ENCODE measurements at places on chromosomes 5 and 9. TPM values are rescaled to one million over a fixed set of nuclear protein-coding genes. Genes with fewer than 3 reads are reported as not detected.
A peak's percentile ranks its signal among the peaks of the same experiment; 100 is the strongest.

- no peak overlapping the region for H3K27ac ChIP-seq
- H3K4me3 ChIP-seq = no peak overlapping the region
- H3K36me3 ChIP-seq = no peaks in the 10 kb centered on the region
- H3K27me3 ChIP-seq = no peaks in the 10 kb centered on the region
- no peaks in the 10 kb centered on the region for H3K4me1 ChIP-seq
- no peak for DNase-seq
Measured at GRCh38 chr5:34897646-34898045, 17.7 kb downstream of the RAD1 start.

- no peak overlapping the region for H3K4me3 ChIP-seq
- H3K4me1 ChIP-seq = peaks cover 13% of the 10 kb centered on the region
- DNase-seq = no peak
Measured at GRCh38 chr5:113380807-113381326, 53.9 kb downstream of the TSSK1B start.

DNA sequence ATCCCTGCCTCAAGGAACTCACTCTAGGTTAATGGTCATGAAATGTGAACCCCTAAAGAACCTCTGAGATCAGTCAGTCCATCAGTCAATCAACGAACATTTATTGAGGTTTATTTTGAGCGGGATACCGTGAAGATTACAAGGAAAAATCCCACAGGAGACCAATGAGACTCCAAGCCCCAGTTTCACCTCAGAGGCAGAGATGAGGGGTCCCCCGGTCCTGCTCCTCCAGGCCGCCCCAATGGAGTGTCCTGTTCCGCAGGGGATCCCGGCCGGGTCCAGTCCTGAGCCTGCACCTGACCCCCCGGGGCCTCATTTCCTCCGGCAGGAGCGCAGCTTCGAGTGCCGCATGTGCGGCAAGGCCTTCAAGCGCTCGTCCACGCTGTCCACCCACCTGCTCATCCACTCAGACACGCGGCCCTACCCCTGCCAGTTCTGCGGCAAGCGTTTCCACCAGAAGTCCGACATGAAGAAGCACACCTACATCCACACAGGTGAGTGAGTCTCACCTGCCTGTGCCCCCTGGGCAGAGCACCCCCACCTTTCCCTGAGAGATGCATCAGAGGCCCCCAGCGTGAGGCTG, 11.0 kb downstream of the GFI1B start:
- no peak overlapping the region for H3K4me3 ChIP-seq
- no peak for DNase-seq
- no peaks in the 10 kb centered on the region for H3K27me3 ChIP-seq

- no peaks in the 10 kb centered on the region for H3K27me3 ChIP-seq
- no peaks in the 10 kb centered on the region for H3K4me1 ChIP-seq
- DNase-seq = no peak
- no peak overlapping the region for H3K27ac ChIP-seq
Measured at GRCh38 chr9:116437411-116438370, 249.4 kb upstream of the TRIM32 start.

- no peak for DNase-seq
- no peaks in the 10 kb centered on the region for H3K27me3 ChIP-seq
- H3K4me3 ChIP-seq = no peak overlapping the region
- no peaks in the 10 kb centered on the region for H3K36me3 ChIP-seq
- no peak overlapping the region for H3K27ac ChIP-seq
Measured at GRCh38 chr9:108674766-108675530, 180.8 kb downstream of the ACTL7B start.

Gene ASPN
- polyA plus RNA-seq = not detected

Gene IFNB1
- not detected for polyA plus RNA-seq

- DNase-seq = no peak
- peak overlapping the region; percentile 55 for H3K4me3 ChIP-seq
- no peaks in the 10 kb centered on the region for H3K36me3 ChIP-seq
- peaks cover 61% of the 10 kb centered on the region for H3K27me3 ChIP-seq
- H3K4me1 ChIP-seq = peaks cover 31% of the 10 kb centered on the region
Measured at GRCh38 chr5:140106805-140107311, 7.1 kb upstream of the PURA start.

DNA sequence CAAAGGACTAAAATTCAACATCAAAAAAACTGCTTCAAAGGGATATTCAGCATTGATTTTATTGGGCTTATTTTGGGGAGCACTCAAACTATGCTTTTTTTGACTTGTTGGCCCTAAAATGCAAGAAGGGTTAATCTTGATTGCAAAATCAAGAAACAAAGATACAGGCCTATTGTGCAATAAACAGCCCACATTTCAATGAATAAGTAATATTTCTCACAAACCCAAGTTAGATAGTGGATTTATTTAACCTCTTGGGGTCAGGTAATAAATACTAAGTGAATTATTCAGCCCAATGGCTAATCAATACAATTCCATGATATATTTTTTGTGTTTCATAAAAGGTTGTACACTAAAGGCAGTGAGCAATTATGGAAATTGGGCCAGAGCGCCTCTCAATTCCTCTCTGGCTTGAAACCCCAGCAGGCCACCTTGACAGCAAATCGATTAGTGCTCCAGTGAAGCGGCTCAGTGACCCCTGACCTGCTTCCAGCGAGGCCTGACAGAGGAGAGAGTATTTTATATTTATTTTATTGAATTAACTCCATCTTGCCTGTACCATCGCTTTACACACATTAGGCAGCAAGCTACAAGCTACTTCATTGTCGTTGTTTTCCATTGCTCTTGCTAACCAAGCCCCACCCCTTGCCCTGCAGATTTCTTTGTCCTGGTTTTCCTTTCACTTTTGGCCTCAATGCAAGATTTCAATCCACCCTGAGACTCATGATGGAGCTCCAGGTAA, 65.5 kb downstream of the EBF1 start:
- H3K4me1 ChIP-seq = peaks cover 30% of the 10 kb centered on the region
- H3K36me3 ChIP-seq = no peaks in the 10 kb centered on the region
- no peak for DNase-seq
- no peak overlapping the region for H3K27ac ChIP-seq
- no peaks in the 10 kb centered on the region for H3K27me3 ChIP-seq

DNA sequence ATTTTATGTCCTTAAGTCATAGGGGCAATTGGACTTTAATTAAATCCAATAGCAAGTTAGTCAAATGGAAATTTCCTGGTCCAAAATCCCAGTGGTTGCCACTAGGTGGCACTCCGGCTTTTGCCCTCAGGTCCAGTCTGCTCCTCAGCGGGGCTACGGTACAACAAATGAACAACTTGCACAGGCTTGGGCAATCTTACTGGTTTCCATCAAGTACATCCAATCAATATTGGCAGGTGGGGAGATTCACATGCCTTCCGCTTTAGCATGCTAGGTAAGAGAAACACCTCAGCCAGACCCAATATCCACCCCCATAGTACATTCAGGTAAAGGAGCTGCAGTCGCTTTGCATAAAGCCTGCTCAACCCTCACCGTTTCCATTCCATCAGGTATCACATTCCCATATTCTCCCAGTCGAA, 6.3 kb upstream of the MXD3 start:
- peaks cover 31% of the 10 kb centered on the region for H3K4me1 ChIP-seq
- DNase-seq = peak; percentile 65
- H3K27ac ChIP-seq = no peak overlapping the region
- H3K27me3 ChIP-seq = no peaks in the 10 kb centered on the region

DNA sequence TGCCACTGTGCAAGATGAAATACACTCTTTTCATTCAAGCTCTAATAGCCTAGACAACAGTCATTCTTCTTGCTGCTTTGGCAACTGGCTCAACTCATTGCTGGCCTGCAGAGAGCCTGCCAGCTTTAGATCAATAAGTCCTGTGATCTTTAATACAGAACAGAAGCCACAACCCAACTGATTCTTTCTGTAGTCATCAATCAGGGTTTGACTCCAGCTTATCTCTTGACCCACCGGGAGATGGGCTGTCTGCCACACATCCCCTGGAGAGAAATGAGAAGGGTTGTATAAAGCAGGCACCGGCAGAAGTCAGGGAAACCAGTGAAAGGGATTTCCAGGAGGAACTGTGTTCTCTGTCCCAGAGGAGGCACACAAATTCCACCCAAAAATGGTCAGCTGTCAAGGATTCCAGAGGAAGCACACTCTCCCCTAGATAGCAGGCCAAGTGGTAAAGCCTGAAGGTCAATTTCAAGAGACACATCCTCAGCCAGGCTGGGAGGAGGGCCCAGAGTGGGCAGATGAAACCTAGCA, 24.5 kb downstream of the LHFPL2 start:
- no peak overlapping the region for H3K4me3 ChIP-seq
- DNase-seq = no peak
- H3K4me1 ChIP-seq = no peaks in the 10 kb centered on the region
- H3K27me3 ChIP-seq = no peaks in the 10 kb centered on the region

DNA sequence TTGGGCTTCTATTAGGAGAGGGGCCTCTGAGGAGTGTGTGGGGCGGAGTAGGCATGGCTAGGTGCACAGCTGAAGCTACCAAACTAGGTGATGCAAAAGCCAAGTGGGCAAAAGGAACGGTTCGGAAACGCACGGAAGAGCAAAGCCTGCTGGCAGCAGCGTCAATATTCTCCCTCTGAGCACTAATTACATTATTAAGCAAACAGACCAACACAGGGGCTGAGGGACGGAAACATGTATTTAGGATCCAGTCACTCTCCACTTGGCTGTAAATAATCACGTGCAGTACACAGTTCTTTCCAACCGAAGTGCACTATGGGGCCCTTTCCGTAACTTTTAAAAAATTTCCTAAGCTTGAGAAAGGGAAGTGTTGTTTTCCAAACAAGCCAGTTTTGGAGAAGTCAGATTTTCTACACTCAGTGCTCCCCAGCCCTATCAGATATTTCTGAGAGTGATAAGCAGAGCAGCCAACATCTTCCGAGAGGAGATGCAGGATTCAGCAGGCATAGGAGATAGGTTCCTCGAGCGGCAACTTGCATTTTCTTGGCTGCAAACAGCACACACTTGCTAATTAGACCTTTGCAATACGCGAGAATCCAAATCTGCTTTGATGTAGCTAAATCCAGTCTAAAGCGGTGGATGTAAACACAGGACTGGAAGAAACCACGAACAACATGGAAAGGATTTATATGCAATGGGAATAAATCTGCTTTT, 217.2 kb upstream of the TBCA start:
- no peaks in the 10 kb centered on the region for H3K4me1 ChIP-seq
- H3K27me3 ChIP-seq = no peaks in the 10 kb centered on the region
- peaks cover 64% of the 10 kb centered on the region for H3K36me3 ChIP-seq
- no peak overlapping the region for H3K27ac ChIP-seq
- no peak overlapping the region for H3K4me3 ChIP-seq

Gene PPIP5K2
- polyA plus RNA-seq = 41.1 TPM
